Renal cortex interstitium (tissue), 15 donors: ENCODE measurements at places on chromosomes 16 and 17.

- no peak for DNase-seq
Observed at GRCh38 chr17:62617894-62618472, 9.5 kb upstream of the MRC2 start.

- DNase-seq, result no peak
Observed at GRCh38 chr17:78774956-78775571, 7.0 kb downstream of the CYTH1 start.

- DNase-seq, result no peak
Observed at GRCh38 chr16:28883221-28883996, 5.1 kb downstream of the ATP2A1 start.

GRCh38 chr16:57688487-57688986 lies 6.1 kb upstream of the DRC7 start:
- DNase-seq, result no peak

DNA sequence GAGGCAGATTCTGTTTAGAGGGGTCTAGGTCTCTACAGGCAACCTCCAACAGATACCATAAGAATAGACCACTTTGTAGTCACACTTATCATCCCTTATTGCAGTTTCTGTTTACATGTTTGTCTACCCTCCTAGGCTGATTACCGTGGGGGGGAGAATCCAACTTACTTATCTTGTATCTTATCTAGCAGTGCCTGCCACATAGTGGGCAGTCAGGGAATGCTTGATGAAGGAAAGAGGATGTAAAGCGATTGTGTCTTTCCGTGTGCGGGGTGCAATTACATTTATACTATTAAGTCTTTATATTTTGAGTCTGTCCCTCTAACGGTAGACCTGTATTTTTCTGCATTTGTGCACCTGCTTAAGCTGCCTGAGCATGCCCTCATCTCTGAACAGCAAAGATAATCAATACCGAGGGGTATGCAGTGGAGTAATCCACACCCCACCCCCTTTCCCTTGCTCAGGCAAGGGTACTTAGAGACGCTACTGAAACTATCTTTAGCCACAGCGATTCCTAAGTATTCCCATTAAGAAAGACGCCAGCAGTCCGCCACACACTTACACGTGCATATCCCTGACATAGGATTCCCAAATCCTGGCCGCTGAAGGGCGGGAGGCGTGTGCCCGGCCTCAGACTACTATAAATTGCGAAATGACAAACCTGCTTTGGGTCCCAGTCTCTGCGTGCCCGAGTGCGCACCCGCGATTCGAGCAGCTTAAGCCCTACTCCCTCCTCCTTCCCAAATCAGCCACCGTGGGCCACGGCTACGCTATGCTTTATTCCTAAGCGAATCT lies 635 bp upstream of the AATF start:
- no peak for DNase-seq

GRCh38 chr16:8686031-8686621 lies 11.7 kb downstream of the ABAT start:
- no peak for DNase-seq

DNA sequence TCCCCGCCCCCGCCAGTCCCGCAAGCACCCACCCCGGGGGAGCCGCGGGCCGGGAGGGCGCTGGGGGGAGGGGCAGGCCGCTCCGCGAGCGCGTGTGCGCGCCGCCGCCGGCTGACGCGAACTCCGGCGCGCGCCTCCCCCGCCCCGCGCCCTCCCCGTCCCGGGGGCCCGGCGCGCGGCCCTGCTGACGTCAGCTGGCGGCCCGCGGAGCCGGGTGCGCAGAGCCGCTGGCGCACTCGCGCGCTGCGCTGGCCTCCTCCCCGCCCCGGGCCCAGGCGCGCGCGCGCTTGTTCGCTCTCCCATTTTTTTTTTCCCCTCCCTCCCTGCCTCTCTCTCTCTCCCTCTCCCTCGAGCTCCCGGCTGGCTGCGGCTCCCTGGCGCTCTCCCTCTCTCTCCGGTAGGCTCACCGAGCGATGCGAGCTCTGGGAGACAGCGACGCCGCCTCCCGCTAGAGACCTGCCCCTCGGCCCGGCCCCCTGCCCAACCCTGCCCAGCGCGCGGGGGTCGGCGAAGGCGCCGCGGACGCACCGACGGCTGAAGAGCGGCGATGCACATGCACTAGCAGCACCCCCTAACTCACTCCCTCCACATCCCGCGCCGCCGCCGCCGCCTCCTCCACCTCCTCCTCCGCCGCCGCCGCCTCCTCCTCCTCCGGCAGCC lies at the start of gene GNAO1:
Gene GNAO1, plus strand, starts transcription at position 334 of the 660 bp plus-strand sequence. CDS start 747 bp downstream, outside the sequence.
- no peak for DNase-seq

DNA sequence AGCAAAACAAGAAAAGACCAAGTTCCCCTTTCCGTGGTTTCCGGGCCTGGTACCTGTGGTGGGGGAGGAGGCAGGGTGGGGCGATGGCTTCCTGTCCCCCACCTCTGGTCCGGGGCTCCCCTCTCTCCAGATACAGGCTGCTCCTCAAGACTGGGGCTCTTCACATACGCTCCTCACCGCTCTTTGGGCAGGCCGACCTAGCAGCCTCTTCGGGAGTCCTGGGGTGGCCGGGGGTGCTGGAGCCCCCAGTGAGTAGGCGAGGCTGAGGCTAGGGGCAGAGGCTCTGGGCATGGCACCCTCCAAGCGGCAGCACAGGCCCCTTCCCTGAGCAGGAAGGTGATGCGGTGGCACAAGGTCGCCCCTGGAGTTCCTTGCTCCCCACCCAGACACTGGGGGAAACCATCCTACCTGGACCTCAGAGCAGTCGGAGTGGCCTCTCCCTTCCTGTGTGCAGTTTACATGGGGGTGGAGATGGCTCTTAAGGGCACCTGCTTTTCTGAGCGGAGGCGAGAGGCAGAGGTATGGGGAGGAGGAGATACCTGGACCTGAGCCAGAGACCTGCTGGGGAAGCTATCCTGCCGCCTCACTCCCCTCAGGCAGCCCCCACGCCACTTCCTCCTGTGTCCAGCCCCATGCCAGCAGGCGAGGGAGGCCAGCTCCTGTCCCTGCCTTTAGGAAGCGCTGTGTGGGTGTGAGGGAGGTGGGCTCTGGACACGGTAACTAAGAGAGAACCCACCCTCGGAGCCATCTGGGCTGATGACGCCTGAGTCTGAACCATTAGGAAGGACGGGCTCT lies 891 bp downstream of the CORO1A start:
- no peak for DNase-seq

- DNase-seq, result no peak
Observed at GRCh38 chr16:57807252-57807967, 5.1 kb upstream of the KIFC3 start.

DNA sequence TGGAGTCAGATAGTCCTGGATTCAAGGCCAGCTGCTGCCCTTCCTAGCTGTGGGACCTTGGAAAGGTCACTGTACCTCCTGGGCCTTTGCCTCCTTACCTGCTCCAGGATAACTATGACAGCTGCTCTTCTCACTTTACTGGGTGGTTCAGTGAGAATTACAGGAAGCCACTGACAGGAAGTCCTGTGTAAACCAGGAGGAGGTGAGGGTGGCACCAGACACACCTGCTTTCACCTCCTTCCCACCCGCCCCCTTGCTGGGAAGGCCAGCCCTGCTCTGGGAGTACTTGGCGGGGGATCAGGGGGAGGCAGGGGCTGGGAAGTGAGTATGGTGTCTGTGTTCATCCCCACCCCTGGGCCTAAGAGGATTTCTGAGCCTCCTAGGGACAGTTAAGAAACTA lies 42.6 kb downstream of the CPNE2 start:
- no peak for DNase-seq

DNA sequence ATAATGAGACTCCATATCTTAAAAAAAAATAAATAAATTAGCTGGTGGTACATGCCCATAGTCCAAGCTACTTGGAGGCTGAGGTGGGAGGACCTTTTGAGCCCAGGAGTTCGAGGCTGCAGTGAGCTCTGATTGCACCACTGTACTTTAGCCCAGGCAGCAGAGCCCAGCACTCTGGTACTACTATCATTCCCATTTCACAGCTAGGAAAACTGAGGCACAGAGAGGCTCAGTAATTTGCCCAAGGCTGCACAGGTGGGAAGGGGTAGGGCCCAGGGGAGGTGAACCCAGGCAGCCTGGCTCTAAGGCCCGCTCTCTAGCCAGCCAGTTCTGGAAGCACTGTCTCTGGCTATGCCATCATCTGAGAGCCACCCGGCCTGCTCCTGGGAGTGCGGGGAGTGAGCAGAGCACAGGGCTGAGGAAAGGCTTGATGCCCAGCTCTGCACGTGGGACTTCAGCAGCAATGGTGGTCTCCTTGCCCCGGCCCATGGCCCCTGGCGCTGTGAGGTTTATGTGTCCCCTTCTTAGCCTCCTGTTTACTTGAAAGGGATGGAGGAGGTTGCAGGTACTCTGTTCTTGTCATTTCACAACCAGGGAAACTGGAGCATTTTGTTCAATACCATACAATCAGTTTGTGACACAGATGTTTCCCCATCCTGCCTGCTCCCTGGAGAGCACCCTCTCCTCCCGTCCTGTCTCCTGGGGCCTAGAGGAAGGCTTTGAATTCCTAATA lies 222.3 kb downstream of the KATNIP start:
- DNase-seq, result no peak

DNA sequence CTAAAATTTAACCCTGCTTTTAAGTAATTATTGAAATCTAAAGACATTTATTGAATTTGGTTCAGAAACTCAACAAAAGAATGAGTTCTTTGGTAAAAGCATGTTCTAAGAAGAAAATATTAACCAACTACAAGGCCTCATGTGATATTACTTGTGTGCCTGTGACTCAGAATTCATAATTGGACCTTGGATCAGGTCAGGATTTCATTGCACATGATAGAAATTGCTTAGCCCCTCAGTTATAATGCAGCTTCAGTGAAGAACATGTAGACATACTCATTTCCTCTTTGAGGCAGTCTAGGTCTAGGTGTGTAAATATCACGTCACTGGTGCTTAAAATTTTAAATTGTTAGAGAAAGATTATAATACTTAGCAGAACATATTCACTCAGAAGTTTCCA lies 410.0 kb upstream of the SOX9 start:
- no peak for DNase-seq
